ENCODE measurements at places on chromosomes 4 and X.
A peak's percentile ranks its signal among the peaks of the same experiment; 100 is the strongest.

DNA sequence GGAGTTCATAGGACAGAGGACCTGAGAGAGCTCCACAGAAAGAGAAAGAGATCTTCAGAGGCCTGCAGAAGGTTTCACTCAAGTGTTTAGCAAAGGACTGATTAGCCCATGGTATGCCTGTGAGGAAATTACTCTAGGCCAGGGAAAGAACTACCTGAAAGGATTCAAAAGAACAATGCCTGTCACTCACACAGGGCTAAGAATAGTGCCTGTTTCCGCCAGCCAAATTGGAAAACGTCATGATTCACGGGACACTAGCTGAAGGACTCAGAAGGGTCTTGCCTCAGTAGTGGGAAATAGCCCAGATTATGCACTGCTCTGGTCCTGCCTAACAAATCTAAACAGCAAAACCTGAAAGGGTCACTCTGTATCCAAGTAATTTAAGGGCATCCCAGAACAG, 21.1 kb downstream of the SYTL4 start:
- DNase-seq, result no peak

- DNase-seq, result peak; percentile 3
These were observed 487 bp downstream of the HMGB2 start for GRCh38 chr4:173333658-173334084.

- no peak for DNase-seq
These were observed 618 bp upstream of the XK start for GRCh38 chrX:37684973-37685372.

DNA sequence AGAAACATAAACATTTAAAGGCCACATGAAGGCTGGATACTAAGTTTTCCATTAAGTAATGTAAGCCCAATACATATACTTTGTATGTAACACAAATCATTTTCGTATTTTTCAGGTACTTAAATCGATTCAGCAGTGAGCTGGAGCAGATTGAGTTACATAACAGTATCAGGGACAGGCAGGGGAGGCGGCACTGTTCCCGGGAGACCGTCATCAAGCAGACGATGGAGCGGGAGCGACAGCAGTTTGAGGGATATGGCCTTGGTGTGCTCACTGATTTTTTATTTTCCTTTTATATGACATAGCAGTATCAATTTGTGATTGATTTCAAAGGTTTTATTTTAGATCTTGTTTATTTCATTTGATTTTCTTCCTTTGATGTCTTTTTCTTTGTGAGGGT, 20.7 kb downstream of the TMA16 start:
- DNase-seq, result no peak

DNA sequence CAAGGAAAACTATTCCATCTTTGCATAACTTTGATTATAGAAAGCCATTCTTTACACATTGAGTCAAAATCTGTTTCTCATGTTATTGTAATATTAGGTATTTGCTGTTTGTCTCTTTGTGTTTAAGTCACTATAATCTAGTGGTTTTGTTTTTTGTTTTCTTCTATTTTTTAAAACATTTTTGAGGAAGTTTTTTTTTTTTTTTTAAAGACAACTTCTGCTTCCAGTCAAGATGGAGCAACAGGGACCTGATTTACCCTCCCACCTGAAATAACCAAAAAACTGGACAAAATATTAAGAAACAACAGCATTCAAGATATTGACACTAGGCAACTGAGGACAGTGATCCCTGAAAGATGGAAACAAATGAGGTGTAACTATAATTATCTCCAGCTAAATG, 18.4 kb upstream of the NSUN7 start:
- DNase-seq, result no peak

DNA sequence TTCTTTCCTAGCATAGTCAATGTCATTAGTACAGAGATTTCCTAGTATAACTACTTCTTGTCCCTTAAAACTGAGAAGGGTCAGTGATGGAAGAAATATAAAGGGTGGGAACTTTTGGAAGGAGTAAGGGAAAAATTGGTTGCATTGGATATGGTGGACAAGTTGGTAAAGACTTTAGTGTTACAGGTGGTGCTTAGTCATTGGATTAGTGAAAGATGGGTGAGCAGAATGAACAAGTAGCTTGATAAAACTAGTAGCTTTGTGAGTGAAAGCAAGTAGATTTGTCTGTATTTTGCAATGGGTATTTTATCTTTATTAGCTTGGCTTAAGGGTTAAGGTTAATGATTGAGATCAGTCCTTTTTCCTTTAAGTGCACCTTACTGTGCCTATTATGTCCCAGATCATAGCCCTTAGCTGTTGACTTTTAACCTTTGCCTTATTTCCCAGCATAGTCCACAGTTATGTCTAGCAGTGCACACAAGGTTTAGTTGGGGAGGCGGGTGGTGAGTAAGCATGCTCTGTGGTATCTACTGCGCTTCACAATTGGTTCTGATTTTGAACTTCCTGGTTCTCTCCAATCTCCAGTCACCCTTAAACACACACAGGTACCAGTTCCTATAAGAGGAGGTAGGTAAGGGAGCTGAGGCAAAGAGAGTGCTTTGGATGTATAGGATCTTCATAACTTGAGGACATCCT, 9.5 kb downstream of the WDR44 start:
- no peak for DNase-seq

GRCh38 chrX:154542723-154543424, 3.8 kb downstream of the G6PD start:
- DNase-seq, result no peak

- DNase-seq, result no peak
These were observed 76.2 kb upstream of the PAQR3 start for GRCh38 chr4:79015411-79015810.

DNA sequence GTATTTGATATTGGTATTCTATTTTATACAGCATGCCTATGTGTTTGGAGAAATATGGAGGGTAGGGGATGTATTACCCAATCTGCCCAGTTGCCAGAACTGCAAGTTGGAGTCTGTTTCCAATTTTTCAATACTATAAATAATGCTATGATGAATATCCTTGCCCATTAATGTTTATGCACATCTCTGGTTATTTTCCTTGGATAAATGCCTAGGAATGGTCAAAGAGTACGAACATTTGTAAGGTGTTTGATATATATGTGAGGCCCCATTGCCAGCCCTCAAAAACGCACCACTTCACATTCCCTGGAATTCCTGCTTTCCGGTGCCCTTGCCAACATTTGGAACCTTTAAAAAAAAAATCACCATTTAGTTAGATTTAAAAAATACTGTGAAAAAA, 34.3 kb downstream of the CLDN34 start:
- no peak for DNase-seq

Data from stimulated activated CD4-positive, alpha-beta T cell treated with anti-CD3 and anti-CD28 coated beads, Interleukin-1b, Interleukin-23, amount 100 ng/mL, for 24 hours (primary cell).